ENCODE measurements at places on chromosomes 6 and 20. TPM values are rescaled to one million over a fixed set of nuclear protein-coding genes. Genes with fewer than 3 reads are reported as not detected.

GRCh38 chr20:64121586-64121985 lies 14.2 kb upstream of the NPBWR2 start:
- no peak for DNase-seq

DNA sequence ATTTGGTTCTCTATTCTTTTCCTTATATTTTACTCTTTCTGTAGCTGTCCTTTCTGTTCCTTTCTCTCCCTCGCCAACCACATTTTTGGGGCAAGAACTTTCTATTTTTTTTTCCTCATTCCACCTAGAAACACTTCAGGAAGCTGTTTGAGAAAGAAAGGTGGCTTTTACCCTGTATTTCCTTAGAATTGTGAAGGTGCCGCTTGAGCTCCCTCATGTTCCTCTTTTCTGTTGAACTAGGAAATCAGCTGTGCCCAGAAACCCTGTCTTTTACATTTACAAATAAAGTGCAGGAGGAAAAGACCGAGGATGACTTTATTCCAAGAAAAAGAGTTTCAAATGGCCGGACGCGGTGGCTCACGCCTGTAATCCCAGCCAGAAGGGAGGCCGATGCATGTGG lies 38.2 kb downstream of the OR2B2 start:
- no peak for DNase-seq

MDFI gene
- 76.2 TPM for polyA plus RNA-seq

GRCh38 chr6:45094831-45095230 lies 233.3 kb upstream of the RUNX2 start:
- no peak for DNase-seq

- no peak for DNase-seq
These were observed 46.3 kb upstream of the HMGN3 start for GRCh38 chr6:79280756-79281155.

DNA sequence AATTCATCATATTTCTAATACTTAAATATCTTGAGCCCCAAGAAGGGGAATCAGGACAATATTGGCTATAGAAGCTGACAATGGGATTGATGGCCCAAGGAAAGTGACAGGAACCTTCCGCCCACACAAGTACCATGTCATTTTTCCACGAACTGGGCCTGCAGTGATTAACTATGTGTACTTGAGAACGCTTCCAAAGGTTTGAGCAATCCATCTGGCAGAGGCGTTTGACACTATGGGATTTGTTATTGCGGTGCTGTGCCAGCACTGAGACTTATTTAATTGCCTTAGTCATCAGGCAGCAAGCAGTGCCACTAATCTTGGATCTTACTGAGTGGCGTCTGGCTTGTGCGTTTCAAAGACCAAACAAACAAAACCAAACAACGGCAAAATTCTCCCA lies 135.6 kb upstream of the UST start:
- DNase-seq: no peak

DNA sequence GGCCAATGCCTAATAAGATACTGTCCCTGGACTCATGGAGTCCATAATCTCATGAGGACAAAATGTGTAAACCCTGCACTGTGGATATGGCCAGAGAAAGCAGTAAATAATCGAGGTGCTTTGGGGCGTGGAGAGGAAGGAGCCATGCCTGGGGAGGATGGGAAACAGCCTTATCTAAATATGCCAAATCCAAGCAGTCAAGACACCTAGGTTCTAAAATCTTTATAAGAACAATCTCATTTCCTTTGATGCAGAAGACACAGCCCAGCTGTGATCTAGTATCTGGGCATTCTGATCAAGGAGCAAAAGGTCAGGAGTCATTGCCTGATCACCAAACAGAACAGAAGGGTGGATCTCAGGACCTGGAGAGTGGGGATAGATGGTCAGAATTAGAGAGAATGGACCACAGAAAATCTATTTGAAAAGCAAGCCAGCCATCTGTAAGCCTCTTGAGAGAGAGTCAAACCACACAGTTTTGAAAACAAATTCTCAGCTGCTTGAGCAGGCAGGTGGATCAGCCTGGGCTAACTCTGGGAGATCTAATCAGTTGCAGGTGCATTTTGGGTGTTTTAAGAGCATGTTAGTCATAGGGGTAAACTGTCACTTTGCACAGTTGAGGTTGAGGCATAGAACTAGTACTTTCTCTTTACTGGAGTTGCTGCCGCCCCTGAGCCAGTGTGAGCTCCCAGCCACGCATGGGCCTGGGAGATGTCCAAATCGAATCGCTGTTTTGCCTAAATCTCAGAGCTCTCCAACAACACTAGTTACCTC lies 130.8 kb upstream of the TNFAIP3 start:
- DNase-seq: no peak

DNA sequence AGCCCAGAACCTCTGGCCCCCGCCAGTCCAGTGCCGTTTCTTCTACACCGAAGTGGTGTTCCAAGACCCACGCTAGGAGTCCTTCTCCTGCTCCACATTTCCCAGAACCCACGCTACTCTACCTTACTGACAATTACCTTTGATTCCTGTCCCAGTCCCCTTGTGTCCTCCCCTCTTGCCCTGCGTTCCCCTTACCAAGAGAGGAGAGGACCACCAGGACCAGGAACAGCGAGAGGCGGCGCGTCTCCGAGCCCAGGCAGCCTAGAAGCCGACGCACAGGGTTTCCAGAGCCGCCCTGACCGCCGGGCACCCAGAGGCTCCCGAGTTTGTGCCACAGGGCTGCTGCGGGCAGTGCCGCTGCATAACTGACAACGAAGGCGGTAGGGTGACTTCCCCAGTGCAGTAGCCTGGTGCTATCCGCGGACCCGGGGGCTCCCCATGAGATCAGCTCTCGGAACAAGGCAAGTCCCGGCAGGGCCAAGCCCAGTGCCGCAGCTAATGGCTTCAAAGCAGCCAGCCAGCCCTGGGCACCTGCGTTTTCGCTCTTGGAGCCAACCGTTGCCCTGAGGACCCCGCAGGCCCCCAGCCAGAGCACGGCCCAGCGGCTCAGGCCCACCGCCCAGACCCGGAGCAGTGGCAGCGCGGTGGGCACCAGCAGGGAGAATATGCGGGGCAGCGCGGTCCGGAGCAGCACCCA lies 512 bp downstream of the TAP1 start:
- DNase-seq: no peak
